ENCODE measurements at places on chromosomes 1 and 21.

DNA sequence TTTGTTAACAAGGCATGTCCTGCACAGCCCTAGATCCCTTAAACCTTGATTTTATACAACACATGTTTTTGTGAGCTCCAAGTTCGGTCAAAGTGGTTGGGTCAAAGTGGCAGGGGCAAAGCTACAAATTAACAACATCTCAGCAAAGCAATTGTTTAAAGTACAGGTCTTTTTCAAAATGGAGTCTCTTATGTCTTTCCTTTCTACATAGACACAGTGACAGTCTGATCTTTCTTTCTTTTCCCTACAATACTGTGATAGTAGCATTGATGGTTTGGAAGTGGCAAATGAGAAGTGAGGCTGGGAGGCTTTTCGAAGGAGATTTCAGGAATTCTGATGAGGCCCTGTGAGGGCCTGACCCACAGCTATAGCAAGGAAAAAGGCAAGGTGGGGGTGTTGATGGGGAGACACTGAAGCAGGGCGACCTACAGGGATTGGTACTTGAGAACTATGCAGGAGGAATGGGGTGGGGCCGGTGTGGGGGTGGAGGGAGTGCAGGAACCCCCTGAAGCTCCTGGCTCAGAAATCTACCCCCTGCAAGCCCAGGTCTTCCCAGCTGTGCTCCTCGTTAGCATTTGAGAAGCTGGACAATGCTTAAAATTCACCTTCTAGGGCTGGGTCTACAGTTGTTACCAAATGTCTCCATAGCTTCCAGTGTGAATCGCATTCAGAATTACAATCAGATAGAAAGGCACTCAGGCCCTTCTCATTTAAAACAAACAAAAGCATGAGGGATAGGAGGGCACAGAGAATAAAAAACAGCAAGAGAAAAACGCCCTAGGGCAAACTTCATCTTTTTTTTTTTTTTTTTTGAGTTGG, 102.6 kb upstream of the PPM1J start:
- DNase-seq: no peak

DNA sequence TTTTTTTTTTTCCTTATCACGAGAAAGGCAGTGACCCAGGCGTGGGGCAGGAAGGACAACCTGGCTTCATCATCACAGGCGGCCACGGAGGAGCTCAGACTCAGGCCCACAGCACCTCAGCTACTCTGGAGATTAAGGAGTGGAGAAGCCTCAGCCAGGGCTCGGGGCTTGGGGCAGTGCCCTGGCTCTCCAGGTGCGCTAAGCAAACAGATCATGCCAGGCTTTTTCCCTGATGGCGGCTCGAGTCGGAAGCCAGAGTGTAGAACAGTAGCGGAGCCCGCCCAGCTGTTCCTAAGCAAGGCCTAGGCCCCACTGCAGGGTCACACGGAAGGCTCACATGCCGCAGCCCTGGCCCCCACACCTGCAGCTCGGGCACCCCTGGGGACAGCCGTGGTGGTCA, 70.7 kb downstream of the AGPAT3 start:
- no peak for DNase-seq

DNA sequence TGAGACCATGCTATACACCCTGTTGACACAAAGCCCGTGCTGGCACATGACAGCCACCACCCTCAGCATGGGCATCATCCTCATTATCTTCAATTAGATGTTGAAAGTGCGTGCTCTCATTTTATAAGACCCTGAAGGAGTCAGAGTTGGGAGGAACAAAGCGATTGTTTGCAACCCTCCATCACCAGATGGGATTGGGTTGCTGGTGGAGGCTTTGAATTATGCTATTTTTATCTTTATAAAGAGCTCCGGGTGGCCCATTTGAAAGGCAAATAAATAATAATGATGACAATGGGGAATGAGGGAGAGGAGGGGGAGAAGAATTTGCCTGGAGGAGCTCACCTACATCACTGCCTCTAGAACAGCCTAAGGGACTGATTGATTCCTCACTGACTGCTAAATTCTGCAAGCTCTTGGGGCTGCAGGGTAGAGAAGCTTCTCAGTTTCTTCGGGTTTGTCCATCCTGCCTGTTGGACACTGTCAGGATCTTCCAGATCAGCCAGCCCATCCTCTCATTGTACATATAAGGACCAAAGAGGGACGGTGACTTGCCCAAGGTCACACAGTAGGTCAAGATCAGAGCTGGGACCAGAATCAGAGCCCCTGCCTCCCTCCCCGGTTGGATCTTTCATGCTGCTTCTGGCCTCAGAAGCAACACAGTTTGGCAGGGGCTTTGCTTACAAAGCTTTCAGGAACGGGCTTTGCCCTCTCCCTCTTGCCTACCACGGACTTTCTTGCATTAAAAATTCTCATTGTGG, 130.9 kb upstream of the ZBTB40 start:
- DNase-seq: no peak

DNA sequence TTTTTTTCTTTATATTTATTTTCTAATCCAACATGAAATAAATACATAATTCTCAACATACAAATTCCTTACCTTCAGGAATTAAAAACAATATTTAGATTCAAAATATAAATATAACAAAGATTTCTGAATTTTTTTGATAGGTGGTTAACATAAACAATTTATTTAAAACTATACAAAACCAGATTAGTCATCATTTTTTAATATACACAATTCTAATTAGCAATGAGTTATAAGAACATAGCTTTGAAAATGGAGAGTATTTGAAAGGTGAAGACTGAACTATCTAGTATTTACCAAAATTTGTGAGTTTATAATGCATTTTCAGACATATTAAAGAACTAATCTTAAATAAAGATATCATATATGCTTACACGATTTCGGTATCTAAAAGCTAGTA, 37.5 kb downstream of the TPR start:
- DNase-seq: no peak

- DNase-seq: no peak
Measured at GRCh38 chr1:57232500-57232899, 191.4 kb downstream of the DAB1 start.

DNA sequence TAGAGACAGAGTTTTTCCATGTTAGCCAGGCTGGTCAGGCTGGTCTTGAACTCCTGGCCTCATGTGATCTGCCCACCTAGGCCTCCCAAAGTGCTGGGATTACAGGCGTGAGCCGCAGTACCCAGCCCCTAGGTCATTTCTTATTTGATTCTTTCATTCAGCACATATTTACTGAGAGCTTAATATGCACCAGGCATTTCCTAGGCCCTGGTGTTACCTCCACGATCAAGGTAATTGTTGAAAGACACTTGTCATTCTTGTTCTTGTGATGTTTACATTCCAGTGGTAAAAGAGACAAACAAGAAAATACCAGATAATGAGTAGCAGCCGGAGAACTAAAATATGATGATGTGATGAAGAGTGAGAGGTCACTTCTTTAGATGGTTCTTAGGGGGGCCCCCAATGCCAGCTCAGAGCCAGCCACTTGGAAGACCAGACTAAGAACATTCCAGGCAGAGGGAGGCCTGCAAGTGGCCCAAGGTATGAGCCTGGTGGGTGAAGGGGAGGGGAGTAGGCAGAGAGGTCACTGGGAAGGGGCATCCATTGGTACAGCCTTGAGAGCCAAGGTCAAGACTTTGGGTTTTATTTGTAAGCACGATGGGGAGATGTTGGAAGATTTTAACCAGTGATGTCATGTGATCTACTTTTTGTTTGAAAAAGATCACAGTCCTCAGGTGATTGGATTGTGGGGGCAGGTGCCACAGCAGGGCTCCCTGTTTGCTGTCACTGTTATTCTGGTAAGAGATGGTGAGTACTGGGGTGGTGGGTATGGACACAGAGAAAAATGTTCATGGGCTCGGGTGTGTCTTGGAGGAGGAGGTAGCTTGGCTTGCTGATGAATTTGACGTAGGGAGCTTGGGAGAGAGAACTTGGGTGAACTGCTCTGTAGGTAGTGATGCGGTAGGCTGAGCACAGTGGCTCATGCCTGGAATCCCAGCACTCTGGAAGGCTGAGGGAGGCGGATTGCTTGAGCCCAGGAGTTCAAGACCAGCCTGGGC, 18.7 kb downstream of the UBE2Q1 start:
- DNase-seq: no peak

DNA sequence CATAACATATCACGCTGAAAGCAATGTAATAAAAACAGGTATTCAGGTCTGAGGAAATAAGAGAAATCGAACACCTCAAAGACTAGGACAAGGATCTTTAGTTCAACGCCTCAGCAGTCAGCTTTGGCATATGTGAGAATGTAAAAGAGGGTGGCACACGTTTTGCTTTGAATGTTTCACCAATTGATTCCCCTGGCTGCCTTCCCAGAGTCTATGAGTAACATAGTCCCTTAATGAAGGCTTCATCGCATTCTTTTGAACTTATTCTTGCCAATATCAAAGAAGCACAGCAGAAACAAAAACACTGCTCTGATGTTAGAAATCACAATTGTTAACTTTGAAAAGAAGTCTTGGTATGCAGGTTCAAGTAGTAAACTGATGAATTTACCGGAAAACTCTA, 764.8 kb downstream of the ADGRL2 start:
- DNase-seq: peak; percentile 87

DNA sequence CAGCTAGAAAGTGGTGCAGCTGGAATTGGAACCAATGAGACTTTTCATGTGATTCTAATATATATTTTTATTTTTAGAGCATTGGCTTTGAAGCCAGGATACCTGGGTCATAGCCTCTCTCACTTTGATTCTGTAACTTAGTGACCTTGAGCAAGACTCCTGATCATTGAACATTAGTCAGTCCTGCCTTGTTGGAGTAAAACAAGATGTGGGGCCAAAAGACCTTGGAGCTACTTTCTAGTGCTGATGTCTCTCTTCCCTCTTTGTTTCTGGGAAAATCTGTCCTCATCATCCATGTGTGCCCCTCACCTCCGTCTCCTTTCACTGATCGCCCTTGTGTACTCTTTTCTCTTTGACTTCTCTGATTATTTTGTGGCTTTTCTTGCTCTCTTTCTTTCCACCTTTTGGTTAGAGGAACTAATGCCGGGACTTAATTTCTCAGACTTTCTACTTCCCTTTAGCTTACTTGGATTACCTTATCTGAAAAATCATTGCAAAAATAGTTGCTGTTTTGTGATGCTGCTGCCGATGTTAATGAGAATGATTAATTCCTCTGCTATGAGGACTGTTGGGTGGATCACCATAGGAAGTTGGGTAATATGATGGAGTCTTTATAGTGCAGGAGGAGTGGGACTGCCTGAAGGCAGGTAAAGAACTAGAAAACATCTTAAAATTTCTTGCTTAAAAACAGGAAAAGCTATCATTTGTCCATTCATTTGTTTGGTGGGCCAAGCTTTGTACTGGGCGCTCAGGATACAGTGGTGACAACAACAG, 72.0 kb downstream of the NOS1AP start:
- DNase-seq: peak; percentile 27

Measured in fibroblast of skin of scalp (primary cell).